Neural crest cell (in vitro differentiated cells): ENCODE measurements at places on chromosomes 3 and 15.

DNA sequence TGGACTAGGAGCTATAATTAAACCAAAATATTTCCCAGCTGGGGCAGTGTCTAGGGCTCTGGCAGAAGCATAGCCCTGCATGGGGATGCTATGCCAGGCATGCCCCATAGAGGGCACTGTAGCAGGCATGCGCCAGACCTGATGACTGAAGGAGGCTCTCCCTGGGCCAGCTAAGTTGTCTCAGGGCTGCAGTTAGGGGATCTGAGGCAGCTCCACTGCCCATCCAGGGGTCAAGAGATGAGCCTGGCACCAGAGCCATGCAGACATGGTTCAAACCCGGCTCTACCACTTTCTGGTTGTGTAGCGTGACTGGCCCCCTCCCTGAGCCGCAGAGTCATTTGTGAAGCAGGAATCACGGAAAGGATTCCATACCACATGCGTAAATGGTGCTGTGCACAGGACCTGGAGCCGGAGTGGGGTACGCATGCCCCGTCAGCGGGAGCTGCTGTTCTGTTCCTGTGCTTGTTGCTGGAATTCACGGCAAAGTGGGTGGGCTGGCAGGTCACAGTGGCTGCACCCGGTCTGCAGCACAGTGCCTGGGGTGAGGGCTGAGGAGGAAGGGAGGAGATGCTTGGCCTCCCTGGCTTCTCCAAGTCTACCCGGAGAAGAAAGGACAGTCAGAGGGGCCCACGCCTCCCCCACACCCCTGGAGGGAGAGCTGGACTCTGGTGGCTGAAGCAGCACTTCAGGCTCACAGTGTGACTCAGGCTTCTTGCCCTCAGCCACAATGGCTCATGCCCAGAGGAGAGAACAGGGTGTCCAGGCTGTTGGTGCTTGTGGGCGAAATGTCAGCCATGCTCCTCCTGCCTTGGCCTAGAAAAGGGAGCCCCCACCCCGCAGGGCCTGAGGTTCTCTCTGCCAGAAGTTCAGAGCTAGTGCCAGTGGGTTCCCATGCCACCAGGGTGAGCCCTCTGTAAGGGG, 43.1 kb downstream of the DNASE1L3 start:
- DNase-seq = peak; percentile 66

- no peak for DNase-seq
These were observed 60.9 kb downstream of the MSL2 start for GRCh38 chr3:136135039-136135802.

GRCh38 chr3:102353148-102353547, 81.7 kb upstream of the ZPLD1 start:
- DNase-seq = no peak

DNA sequence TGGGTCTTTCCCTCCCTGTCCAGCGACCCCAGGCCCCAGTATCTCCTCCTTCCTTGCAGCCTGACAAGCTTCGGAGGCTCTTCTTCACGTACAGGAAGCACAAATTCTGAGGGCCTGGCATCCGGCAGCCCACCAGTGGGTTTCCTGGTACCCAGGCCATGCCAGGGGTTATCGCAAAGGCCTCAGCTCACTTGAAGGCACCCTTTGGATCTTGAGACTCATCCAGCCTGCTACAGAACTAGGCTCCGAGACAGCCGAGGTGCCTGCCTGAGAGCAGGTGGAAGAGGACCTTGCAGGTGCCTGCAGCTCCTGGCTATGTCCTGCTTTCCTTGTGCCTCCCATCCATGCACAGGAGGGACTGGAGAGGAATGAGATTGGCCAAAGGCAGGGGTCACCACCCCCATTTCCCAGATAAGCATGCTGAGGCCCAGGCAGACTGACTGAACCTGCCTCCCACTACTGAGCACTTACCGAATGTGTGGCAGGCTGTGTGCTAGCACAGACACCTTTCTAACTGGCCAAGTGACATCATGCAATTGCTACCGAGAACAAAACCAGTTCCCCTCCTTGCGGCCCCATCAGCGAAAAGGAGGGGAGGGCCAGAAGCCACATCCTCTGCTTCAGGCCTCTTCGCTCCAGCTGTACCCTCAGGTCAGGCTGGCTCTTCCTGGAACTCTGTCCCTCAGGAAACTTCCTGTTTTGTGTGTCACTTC, 11.2 kb downstream of the SH2D7 start:
- DNase-seq = no peak

DNA sequence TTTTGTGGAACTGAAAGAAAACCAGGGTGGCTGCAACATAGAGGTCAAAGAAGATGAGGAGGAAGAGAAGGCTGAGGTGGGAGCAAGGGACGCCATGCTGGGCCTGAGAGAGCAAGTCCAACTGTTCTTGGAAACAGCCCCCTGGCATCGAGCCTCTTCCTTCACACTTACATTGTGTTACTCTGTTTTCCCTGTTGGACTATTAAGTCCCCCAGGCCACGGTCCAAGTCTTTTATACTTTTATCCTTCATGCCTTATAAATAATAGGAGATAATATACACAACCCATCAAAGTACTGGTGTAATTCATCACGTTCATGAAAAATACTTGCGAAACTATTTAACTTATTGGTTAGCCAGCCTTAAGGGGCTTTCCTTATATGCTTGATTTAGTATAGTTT, 79.3 kb downstream of the ATG7 start:
- DNase-seq = no peak

DNA sequence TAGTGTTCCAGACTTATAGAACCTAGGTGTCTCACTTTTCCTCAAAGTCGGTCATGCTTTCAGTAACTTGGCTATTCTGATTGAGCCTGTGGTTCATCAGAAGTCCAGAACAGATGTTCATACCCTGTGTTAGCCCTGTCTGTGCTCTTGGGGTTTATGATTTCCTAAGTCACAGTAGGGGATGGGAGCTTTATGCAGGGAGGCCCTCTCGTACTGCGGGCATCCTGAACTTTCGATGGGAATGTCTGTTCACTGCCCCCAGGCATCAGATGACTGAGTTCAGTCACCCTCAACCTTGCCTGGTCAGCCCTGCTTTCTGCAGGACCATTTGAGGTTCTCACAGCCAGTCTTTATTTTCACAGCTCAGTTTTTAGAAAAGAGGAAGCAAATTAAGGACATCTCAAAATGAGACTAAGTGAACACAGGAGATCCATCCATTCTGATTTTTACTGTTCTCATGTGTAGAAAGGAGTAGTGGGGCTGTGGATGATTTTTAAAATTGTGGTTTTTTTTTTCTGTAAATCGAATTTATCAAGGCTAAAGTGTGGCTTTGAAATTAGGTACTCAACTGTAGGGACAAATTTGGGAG, 71.3 kb downstream of the CMTM8 start:
- no peak for DNase-seq

- no peak for DNase-seq
These were observed 40.7 kb downstream of the MYRIP start for GRCh38 chr3:39849992-39850715.

DNA sequence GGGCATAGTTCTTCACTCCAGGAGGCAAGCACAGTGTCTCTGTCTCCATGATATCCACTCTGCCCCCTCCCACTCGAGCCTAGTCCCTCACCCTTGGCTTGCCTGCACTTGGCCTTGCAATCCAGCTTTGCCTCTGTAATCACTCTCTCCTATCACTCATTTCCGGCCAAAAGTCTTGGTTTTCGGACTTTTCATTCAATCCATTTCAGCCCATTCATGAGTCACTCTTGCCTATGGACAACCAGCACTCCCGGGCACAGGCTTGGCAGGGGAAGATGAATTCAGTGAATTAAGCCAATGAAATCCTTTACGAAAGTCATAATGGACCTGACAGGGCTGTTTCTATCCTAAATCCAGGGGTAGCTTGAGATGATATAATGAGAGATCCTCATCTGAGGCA, 21.7 kb downstream of the DAZL start:
- no peak for DNase-seq

GRCh38 chr3:148974726-148975125, 16.6 kb upstream of the GYG1 start:
- no peak for DNase-seq

GRCh38 chr3:150177673-150178381, 207.1 kb upstream of the PFN2 start:
- DNase-seq = no peak

GRCh38 chr3:12895391-12896062, 54.2 kb upstream of the RPL32 start:
- DNase-seq = no peak

- no peak for DNase-seq
These were observed 175.8 kb downstream of the NSMCE3 start for GRCh38 chr15:29093696-29094343.

DNA sequence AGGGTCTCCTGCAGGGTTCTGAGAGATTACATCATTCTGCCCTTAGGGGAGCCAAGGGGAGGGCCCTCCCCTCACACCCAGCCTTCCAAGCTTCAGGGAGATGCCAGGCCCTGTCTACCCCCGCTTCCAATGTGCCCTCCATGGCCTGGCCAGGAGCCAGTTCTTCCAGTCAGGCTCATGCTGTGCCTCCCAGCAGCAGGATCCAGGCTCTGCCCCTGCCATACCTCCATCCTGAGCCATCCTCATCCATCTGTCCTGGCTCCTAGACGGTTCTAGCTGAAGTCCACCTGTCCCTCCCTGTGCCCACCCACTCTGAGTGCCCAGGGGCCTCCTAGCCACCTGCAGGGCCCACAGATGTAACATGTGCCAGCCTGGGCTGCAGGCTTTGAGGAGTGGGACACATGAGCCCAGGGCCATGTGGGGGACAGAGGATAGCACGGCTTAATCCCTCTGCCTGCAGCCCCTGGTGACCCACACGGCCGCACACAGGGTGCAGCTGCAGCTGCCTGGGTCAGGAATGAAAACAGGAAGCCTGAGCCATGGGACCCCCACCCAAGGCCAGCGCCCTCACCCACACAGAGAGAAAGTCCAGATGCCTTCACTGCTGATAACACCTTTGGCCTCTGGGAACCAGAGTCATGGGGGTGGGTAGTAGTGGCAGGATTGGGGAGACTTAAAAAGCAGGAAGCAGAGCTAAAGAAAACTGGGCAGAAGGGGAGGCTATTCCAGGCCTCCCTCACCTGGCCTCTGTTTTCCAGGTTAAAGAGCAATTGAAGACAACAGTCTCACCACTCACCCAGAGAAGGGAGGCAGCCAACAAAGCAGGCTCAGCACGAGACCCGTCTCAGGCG, 11.8 kb downstream of the PLCD1 start:
- no peak for DNase-seq

DNA sequence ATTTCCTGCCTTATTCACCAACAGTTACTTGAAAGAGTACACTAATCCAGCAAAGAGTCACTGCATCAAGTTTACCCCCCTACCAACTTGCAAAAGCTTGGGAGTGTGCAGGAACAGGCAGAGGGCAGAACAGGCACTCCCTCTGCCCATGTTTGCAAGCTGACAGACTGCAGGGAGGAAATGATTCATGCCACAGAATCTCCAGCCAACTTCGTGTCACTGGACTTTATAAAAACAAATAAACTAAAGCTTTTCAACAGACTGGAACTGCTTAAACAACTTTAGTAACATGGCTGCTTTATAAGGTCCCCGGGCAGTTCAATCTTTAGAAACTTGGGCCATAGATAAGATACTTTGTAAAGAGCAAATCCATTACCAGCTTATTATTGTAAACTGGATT, 129.5 kb downstream of the THRB start:
- DNase-seq = no peak
